BE2C (cell line): ENCODE measurements at places on chromosomes 2 and 18.

DNA sequence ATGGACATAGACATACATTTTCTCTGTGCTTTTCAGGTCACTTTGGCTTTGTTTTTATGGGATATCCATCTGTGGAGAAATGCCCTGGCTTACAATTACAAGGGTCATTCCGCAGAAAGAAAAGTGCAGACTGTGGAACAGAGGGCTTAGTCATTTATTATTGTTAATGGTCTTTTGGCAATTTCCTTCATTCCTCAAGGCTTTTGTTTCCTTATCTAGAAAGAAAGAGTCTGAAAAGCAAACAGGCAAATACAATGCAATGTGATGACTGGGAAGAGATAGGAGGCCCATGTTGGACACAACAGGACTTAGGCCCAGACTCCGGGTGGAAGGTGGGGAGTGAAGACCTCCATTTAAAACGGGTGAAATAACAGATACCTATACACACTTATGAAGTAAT is 129.5 kb upstream of the CAVIN2 start:
- DNase-seq: no peak

DNA sequence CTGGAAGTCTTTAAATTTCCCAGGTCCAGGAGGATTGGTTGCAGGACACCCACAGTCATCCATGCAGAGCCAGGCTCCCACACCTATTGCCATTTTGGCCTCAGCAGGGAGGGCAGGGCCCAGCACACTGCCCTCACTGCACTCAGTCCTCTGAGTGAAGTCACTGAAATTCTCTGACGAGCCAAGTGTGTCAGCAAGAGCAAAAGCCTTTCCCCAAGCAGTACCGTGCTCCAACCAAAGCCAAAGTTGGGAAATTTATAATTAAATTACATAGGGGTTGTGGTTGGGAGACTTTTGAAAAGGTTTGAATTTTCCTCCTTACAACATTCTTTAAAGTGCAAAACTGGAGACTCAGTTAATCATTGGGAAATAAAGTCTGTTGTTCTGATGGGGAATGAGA is 98.5 kb upstream of the CD226 start:
- DNase-seq: no peak

DNA sequence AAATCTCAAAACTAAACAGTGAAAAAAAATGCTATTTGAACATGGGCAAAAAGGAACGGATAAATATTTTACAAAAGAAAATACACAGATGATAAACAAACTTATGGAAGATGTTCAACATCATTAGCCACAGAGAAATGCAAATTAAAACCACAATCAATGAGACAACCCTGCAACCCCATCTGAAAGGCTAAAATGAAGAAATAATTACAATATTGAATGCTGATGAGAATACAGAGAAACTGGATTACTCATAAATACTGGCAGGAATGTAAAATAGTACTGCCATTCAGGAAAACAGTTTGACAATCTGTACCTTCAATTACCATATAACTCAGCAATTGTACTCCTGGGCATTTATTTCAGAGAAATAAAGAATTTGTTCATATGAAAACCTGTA is 193.1 kb upstream of the UBE2E3 start:
- no peak for DNase-seq

DNA sequence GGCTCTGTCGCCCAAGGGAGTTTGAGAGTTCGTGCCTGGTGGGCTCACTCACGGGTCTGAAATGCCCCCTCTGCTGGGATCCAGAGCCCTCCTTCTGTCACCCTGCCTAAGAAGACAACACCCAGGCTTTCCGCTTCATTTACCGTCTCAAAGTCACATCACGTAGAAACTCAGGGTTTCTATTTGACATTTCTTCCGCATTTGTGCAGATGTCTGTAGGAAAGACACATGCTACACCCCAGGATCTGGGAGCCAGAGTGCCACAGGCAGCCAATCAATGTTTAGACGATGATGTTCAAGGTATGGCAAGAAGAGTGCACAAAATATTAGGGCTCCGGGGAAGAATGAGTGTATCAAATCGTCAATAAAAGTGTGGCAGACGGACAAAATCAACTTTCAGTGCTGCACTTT is 24.4 kb upstream of the ACKR3 start:
- DNase-seq: no peak

DNA sequence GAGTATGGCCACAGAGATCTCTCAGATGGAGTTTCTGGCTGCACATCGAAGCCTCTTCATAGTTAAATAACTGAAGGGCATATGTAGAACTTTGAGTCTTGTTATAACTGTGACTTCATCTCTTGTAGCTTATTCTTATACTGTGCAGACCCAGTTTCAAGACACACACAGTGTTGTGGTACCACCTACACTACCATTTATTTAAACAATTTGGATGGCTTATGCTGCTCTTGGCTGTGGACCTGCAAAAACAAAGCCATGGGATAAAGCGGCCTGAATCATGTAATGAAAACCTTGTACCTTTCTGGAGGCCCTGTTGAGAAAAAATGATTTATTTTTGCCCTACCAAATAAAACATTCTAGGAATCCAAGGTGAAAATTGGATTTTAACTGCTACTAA is 262.8 kb upstream of the RASGRP3 start:
- no peak for DNase-seq

DNA sequence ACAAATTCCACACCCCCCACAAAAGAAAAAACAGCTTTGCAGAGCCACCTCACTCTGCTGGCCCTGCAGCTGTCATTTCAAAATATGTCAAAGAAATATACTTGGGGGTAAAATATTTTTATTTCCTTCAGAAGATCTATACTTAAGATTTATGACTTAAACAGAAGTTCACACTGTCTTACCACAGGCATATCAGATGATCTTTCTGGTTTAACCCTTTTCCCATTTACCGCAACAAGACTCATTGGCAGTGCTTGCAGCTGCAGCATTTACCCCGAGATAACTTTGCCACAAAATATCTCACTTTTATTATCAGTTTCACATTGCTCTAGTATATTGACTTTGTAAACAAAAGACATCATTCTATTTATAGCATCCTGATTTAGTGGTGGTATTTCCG is 21.6 kb upstream of the SLC35G4 start:
- DNase-seq: no peak

- DNase-seq: no peak
Observed at GRCh38 chr2:68231061-68231372, 21.3 kb downstream of the PPP3R1 start.

DNA sequence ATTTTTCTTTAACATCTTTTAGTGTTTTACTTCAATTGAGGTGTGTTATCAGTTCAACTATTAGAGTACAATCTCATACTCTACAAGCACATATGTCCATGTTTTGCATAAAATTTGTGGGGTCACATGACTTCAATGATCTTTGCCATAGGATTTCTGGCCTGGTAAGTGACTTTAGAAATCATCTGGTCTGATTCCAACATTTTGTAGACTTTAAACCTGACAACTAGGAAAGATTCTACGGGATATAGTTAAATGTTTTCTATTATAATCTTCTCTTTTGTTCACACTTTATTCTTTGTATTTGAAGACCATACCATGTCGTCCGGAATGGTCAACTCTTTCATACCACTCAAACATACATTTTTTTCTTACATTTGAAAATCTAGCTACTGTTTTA is 62.0 kb upstream of the NEUROD1 start:
- DNase-seq: no peak

- DNase-seq: no peak
Observed at GRCh38 chr2:188032786-188033185, 258.9 kb upstream of the GULP1 start.

DNA sequence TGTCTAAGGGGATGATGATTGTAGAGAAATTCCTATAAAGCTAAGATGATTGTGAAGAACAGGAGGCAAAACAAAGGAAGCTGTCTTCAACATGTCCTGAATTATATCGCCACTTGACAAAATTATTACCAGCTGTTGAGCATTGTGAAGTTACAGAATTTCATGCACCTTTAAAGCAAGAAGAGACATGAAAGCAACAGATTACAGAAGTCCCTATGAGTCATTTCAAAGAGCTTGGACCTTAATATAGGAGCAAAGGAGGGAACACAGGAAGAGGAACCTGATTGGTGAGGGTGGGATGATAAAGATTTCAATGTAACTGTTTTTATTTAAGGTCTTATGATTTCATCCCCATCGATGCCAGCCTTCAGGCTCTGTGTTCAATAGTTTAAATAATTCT is 526.9 kb upstream of the HNMT start:
- DNase-seq: no peak

GRCh38 chr2:74915743-74916142 is 42.7 kb upstream of the POLE4 start:
- DNase-seq: no peak

DNA sequence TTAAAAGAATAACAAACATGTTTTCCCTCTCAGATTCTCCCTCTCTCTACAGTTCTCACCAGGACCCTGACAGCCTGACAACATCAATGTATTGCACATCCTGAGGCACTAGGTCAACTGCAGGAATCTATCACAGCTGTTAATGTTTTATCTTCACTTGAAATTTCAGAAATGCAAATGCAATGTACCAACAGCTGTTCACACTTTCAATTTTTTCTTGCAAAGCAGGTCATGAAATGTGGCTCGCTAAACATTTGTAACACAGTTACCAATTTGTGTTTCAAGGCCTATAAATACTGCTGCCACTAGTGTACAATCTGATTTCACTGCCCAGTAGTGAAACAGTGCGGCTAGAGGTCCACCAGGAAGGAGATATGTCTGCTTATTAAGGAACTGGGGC is 147.8 kb downstream of the EXOC6B start:
- no peak for DNase-seq

DNA sequence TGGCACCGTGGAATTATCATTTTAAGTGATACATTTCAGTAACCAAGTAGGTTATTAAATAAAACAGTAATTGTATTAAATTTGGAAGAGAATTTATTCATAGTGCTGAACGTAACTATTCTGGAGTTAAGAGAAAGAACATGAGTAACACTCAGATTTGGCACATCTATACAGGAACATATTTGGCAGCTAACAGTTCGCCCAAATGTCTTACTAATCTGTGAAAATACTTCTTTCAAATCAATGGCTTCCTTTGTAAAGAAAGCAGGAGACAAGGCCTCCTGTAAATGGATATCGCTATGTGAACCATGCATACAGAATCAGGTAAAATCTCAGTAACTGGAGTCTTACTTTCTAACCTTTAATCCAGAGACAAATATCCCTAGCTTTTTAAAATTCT is 64.4 kb downstream of the ZNF516 start:
- DNase-seq: no peak

DNA sequence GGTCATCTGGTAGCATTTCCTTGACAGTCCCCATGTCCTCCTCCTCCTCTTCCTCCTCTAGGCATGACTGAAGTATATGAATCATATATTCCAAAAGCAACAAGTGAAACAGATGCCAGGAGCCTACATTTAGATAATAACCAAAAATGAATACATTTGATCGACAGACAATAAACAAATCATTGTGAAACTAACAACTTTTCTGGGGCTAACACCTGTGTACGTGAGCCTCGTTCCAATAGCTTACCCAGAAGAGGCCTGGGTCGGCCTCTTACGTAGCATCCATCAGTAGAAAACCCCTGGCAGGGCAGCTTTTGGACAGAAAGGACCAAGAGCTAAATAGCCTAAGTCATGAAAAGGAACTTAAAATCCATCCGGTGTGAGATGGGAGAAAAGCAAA is 15.3 kb upstream of the CREG2 start:
- no peak for DNase-seq

DNA sequence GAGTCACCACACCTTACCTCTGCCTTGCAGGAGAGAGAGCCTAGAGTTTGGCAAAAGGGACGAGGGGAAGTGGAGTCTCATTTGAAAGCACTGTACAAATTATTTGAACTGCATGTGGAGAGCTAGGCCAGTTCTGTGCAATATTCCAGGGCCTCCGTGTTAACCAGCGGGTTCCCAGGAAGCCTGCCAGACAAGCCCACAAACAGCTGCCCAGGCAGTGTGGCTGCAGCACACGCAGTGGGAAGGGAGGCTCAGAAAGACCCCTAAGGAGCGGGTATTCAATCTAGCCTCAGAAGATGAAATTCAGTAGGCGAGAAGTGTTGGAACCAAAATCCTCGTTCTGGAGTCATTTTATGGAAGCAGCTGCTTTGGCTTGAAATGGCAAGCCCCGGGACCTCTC is 30.7 kb downstream of the CNGA3 start:
- no peak for DNase-seq

DNA sequence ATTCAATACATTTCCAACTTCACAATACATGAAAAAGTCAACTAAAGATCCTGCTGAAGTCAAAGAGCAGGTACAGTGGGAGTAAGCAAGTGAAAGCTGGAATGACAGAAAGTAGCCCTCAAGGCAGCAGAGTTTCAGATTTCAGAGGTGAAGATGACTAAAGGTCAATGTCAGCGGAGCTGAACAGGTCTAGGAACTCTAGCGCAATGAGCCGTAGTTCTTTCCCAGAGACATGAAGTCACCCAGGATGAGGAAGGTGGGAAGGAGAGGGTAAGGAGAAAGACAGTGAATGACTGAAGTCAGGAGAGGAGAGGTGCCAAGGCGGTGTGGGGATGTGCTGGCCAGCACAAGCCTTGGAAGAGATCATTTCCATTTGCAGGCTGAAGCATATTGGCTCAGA is 28.1 kb downstream of the PTPN2 start:
- DNase-seq: no peak

DNA sequence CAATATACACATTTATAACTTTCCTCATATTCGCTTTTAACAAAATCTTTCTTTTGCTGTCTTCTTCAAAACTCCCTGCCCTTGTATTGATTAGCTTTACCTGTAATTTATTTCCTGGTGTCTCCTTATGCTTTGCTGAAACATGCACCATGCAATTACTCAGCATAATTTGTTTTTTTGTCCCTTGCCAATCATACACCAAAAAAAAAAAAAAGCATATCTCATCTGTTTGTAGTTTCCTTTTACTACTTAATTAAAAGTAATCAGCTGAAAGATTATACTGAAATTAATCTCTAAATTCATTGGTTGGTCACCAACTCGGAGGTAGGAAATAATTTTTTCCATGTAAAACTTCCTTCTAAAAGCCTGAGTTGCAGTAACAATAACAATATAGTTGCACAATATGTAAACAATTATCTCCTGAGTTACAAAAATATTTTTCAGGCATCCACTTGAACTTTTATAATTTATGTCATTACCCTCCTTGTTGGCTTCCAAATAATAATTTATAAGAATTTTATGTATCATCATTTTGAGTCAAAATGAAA is 53.0 kb upstream of the ROCK1 start:
- DNase-seq: no peak

GRCh38 chr2:191421950-191422349 is 176.7 kb downstream of the MYO1B start:
- no peak for DNase-seq

GRCh38 chr2:9003616-9004337 is at the start of gene MBOAT2:
TSS of gene MBOAT2 (minus strand) at chr2:9003684. CDS start at chr2:9003614, 70 bp downstream.
- peak; percentile 97 for DNase-seq

- DNase-seq: no peak
Observed at GRCh38 chr2:126804347-126804746, 94.3 kb upstream of the TEX51 start.

GRCh38 chr2:32750880-32751279 is 123.0 kb downstream of the TTC27 start:
- DNase-seq: no peak

DNA sequence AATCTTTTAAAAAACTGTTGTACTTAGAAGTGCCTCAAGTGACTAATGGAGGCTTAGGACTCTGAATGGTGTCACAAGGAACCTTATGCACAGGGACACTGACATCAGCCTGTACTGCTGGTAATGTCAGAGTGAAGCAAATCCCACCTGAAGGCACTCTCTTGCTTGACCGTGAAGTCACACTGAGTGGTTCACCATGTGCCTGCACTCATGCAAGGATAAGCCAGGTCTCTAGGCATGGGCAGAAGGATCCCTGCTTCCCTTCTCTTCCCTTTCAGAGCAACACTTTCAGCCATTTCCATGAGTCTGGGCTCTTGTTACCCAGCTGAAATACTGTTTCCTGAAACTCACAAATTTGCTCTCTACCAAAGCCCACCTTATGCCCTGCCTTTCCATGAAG is 123.0 kb downstream of the NEDD4L start:
- DNase-seq: no peak
